ENCODE measurements at places on chromosomes 1 and 21. TPM values are rescaled to one million over a fixed set of nuclear protein-coding genes. Genes with fewer than 3 reads are reported as not detected.
A peak's percentile ranks its signal among the peaks of the same experiment; 100 is the strongest.

UQCRHL gene
- 0.99 TPM for total RNA-seq

DCST1 gene
- not detected for total RNA-seq

SPRR2B gene
- total RNA-seq = not detected

GPR37L1 gene
- total RNA-seq = not detected

NBPF10 gene
- total RNA-seq = 4.2 TPM

GRCh38 chr1:207140536-207140935 is 36.5 kb downstream of the C4BPA start:
- no peak for DNase-seq

DNA sequence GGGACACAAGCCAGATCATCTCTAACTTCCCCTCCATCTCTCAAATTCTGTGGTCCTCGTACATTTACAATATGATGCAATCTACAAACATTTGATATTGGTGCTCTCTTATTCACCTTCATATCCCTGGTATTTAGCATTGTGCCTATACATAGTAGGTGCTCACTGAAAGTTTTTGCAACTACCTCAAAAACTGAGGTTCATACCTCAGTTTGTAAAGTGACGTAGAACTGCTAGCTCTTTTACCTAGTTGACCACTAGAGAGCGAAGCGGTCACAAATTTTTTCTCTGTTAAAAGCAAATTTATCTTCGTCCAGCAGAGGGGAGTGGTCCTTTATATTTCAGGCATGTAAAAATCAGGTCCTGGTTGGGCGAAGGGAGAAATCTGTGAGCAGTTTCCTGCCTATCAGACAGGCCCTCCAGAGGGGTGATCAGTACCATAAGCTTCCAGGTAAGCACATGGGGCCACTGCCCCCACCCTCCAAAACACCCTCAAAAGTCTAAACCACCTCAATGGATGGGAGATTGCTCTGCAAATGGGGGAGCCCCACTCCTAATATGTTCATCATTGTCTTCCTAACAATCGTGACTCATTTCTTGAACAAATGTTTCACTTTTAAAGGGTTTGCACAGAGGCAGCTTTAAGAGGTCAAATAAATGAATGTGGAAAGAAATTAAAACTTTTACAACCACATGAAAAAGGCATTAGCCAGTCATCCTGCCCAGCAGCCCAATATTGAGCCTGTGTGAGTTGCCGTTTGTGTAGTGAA is 10.6 kb upstream of the HLCS start:
- DNase-seq = no peak

GRCh38 chr1:31715087-31715872 is 11.5 kb upstream of the COL16A1 start:
- peak; percentile 86 for DNase-seq

DNA sequence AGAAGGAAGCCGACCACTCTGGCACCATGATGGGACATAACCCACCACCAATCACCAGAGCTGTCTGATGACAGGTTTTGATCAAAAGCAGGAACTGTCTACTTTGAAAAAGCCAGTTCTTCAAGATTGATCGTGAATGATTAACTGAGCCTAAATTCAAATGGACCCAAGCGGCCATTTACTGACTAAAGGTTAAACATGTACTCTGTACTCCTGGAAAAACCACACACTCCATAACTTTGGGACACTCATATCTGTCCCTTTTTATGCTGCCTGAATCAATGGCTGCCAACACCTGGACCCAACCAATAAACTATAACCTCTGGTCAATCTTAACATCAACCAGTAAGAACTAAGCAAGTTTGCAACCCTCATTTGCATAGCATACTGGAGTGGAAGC is 206.6 kb downstream of the URB2 start:
- DNase-seq = no peak

- DNase-seq = no peak
Observed at GRCh38 chr1:2300004-2300771, 72.1 kb downstream of the SKI start.

- DNase-seq = no peak
Observed at GRCh38 chr1:51936531-51936930, 54.0 kb downstream of the RAB3B start.

DNA sequence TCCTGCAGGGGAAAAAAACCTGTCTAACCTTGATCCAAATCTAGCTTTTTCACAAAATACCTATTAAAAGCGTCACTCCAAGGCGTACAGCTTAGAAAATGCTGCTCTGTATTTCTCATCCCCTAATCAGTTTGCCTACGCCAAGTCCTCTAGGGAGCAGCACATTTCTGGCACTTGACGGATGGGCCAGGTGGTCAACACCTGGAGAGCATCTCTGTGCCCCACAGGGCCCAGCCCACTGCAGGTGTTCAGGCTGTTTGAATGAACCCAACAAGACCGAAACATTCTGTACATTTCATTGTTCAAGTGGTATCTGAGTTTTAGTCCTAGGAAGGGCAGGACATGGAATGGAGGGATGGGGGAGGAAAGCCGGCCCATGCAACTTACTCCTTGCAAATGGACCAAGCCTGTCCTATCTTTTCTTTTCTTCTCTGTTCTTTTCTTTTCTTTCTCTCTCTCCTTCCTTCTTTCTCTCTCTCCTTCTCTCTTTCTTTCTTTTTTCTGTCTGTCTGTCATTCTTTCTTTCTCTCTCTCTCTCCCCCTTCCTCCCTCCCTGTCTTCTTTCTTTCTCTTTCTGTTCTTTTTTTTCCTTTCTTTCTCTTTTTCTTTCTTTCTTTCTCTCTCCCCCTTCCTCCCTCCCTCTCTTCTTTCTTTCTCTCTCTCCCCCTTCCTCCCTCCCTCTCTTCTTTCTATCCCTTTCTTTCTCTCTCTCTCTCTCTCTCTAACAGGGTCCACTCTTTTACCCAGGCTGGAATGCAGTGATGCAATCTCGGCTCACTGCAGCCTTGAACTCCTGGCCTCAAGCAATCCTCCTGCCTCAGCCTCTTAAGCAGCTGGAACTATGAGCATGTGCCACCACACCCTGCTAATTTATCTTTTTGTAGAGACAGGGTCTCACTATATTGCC is 29.1 kb downstream of the IGFN1 start:
- DNase-seq = no peak

GRCh38 chr21:41769933-41770332 is 3.1 kb upstream of the RIPK4 start:
- no peak for DNase-seq

GRCh38 chr1:110433803-110434202 is 17.1 kb upstream of the PROK1 start:
- no peak for DNase-seq

DNA sequence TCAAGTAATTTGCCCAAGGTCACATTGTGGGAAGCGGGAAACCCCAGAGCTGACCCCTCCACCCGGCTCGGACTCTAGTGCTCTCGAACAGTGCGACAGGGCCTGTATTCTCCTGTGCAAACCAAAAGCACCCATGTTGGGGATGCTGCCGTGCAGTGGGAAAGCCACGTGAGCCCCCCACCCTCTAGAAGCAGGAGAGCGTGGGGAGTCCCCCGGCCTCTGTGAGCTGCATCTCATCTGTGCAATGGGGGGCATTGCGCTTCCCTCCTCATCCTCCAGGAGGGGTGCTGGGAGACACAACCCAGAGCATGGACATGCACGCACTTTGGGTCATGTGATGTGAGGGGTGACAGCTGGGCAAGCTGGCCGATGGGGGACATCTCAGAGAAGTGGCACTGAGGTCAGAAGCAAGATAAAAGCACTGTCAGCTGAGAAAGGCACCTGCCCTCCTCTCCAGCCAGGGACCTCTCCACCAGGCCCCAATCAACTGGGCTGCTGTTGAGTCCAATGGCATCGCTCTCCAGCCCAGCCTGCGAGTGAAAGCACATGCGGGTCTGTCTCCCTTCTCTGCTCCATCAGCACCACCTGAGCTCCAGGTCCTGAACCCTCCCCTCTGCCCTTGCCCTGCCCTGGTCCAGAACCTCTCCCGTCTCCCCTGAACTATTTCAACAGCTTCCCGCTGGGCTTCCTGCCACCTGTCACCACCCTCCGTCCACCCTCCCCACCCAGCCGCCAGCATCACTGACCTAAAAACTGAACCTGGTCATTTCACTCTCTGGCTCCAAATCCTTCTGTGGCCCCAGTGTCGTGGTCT is 76.4 kb upstream of the IFFO2 start:
- DNase-seq = no peak

DNA sequence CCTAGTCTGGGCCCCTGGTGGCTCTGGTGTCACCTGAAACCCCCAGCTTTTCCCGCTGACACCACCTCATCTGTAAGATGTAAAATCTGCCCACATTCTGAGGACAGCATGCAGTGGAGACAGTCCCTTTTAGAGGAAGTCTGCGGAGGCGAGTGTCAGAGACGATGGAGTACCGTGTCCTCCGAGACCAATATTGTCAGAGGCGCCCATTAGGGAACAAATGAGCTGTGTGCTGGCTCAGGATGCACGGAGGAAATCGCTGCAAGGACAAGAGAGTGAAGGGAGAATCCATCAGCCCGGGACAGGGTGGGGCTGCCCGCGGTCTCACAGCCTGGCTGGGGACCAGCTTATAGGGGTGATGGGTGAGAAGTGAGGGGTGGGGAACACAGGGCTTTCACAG is 214.8 kb downstream of the MATN1 start:
- no peak for DNase-seq

DNA sequence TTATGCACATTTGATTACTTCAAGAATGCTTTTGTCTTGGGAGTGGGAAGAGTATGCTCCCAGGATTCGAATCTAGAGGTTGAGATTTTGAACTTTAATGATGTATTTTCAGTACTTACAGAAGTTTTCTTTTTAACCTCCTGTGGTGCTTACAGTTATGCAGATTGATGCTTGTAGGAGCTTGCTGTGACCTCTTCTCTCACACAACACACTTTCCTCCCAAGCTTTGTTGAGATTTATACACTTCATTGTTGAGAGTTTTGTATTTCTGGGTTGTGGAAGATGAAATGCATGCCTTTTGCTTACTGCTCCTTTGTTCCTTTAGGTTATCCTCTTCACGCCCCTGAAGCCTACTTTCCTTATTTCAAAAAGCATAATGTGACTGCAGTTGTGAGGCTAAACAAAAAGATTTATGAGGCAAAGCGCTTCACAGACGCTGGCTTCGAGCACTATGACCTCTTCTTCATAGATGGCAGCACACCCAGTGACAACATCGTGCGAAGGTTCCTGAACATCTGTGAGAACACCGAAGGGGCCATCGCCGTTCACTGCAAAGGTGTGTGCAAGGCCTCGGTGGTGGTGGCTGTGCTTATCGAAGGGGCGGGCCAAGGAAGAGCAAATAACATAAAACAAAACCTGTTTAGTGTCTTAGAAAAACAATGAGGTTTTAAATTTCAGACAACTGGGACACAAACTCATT is 75.5 kb upstream of the GPR88 start:
- DNase-seq = no peak

- no peak for DNase-seq
Observed at GRCh38 chr1:174696026-174696821, 248.5 kb downstream of the GPR52 start.
